ENCODE measurements at places on chromosomes 7 and 10.

DNA sequence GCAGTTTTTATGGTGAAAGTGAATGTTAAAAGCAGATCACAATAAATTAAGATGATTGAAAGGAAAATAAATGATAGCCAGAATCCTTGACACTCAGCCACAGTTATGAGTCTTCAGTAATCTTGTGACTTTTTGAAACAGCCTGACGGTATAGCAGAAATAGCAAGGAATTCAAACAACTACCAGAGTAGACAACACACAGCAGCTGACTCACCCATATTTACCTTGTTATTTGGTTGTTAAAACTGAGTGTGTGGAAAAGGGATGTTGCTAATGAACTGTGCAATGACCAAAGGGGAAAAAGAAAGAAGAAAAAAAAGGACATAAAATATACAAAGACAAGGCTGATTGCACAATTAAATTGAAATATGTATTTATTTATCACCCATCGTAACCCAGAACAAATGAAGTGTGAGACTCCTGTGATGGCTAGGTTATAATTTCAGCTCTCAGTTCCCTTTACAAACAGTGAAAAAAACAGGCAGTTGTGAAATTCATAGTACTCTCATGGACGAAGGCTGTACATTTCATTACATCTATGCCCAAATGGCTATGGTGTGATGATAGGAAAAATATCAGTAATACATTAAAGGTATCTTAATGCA, 1023.0 kb upstream of the SORCS1 start:
- no peak for DNase-seq

DNA sequence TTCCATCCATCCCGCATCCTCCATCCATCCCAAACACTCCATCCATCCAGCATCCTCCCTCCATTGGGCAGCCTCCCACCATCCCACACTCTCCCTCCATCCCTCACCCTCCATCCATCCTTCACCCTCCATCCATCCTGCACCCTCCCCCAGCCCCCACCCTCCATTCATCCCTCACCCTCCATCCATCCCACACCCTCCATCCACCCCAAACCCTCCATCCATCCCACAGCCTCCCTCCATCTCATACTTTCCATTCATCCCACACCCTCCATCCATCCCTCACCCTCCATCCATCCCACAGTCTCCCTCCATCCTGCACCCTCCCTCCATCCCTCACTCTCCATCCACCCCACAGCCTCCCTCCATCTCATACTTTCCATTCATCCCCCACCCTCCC, 60.4 kb downstream of the FOXI2 start:
- no peak for DNase-seq

- DNase-seq = peak; percentile 57
Measured at GRCh38 chr7:37198906-37199485, 249.7 kb downstream of the ELMO1 start.

- no peak for DNase-seq
Measured at GRCh38 chr7:37007268-37007667, 283.0 kb upstream of the AOAH start.

DNA sequence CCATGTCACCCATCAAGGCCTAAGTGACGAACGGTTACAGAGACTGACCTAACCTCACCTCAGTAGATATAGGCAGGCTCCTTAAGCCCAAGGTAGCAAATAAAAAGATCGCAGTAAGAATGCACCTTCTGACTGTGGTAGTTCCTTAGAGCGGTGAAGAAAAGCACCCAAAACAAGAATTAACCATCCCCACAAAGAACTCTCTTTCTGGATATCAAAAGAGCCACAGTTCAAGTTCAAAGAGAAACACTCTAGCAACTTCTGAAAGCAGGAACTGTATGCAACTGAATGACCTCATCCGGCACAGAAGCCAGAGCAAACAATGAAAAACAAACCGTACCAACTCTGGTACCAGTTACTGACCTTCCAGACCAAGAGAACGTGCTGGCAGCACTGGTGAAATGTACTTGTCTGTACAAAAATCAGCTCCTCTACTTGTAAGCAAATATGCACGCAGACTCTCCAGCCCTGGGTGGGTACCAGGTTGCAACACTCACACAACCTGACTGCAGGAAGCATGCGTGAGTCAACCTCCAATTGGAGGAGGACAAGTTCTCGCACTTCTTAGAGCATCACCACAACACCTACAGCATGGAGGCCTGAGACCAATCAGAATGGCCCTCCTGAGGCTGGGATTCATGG, 202.7 kb downstream of the FAM107B start:
- no peak for DNase-seq

DNA sequence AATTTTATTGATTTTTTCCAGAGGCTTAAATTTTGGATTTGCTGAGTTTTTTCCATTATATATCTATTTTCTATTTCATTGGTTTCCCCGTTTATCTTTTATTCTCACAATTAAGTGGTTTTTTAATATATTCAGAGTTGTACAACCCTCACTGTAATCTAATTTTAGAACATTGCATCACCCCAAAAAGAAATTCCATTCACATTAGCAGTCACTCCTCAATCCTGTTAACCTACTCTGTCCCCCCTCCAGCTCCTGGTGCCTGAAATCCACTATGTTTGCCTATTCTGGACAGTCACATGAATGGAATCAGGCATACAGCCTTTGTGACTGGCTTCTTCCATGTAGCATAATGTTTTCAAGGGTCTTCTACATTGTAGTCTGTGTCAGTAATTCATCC, 55.8 kb upstream of the ITGA8 start:
- DNase-seq = no peak

DNA sequence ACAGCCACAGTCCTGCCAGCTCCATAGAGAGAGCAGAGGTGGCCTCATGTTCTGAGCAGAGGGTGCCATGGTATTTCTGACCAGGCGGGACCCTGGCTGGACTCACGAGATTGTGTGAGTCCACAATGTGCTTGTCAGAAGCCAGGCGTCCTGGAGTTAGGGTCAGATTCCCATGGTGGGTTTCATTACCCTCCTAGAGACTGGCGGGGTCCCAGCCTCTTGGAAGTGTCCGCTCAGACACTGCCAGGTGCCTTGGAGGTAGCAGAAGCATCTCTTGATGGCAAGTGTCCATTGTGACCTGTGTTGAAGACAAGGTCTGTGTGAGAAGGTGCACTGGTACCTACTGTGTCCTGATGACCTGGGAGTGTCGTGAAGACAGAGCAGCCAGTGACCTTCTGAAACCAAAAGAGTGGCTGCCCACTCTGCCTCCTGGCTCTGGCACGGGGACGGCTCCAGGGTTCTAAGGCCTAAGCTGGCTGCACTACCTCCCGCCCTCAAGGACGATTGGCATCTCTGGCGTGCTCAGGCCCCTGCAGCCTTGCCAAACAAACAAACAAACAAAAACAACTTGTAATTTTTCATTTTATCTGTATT, 56.8 kb downstream of the MGMT start:
- DNase-seq = no peak

DNA sequence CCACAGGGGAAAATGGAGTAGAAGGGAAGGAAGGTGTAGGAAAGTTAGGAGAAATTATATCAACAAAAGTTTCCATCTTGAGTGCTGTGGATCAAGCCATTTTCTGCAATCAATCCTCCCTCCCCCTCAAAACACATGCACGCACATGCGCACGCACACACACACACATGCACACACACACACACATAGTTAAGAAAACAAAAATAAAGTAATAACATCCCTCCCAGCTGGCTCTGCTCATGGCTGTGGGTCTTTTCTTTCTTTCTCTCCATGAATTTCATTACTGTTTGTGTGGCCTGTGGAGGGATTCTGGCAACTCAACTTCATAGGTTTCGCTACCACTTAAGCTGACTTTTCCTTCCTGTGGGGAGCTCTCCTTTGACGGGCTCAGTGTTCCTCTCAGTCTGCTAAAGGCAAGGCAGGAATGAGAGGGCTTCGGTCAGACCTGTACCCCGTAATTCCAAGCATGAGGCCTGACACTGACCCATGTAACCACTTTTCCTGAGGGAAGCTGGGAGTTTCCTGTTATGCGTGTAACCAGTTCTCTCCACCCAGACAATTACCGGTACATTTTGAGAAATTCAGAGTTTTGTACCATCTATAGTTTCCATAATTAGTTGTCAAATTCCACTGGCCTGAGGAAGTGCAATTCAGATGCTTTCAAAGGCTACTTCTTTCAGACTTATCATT, 79.8 kb downstream of the ZNF92 start:
- no peak for DNase-seq

DNA sequence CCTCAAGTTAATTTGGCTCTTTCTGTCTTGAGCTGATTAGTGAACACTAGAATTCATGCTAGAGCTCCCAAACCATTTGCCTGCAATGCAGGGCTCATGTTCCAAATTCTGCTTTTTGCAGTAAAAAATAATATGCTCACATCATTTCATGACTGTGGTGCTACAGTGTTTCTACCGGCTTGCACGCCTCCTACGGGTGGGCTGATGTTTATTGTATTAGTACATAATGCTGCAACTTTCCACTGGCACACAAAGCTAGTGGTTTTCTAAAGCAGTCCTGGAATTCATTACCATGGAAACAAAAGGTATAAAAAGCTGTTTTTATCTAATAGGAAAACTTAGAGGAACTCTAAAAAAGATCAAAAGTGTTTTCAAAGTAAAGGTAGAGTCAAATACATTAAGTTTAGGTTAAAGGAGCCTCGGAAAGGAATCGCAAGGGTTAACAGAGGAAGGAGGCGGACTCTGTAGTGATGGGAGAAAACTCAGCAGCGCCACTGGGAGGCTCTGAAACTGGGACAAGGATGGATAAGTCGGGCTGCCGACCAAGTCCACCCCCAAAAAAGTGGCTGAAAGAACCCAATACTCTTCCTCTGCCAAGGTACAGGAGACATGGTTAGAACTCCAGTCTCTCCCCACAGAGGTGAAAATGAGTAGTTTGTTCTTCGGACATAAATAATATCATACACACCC, 25.9 kb downstream of the GRM8 start:
- DNase-seq = no peak

DNA sequence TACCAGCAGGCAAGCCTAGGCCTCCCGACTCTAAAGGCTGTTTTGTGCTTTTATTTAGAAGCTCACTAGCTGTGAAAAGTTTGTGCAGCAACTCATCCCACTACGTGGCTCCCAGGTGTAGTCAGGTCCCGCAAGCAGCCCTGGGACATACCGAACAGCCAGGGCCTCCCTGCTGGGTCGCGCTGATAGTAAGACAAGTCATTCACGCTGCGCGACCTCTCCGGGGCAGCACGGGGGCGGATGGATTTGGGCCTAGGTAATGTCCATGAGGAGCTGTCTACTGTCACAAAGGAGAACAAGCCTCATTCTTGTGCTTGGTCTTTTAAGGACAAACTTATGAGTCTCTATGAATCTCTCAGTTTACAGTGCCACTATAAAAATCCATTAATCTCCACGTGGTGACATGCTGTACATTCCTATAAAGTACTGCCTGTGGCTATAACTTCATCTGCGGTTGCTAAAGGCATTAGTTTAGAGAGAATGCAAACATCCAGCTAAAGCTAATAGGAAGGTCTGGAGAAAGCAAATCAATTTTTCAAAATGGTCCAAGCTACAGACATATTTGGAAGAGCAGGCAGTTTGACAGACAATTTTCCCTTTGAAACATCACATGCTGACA, 546.8 kb downstream of the PHTF2 start:
- no peak for DNase-seq

- no peak for DNase-seq
Measured at GRCh38 chr10:22435650-22436049, 90.4 kb downstream of the SPAG6 start.
